SW480 (cell line): ENCODE measurements at places on chromosomes 7 and 10.

GRCh38 chr10:71448146-71448545 is 51.4 kb downstream of the CDH23 start:
- no peak for DNase-seq

DNA sequence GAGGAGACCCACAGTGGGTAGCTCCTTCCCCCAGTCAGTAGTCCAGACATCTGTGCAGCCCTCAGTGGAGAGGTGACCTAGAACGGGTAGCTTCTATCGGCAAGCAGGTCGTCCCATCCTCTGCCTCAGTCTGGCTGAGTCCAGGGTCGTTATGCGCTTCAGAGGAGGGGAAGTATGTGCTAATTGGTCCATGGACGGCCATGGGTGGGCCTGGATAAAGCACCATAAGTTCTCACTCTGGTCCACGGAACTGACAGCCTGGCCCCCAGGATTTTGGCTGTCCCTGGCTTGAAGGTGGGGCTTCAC is 78.6 kb downstream of the HDAC9 start:
- DNase-seq = no peak

DNA sequence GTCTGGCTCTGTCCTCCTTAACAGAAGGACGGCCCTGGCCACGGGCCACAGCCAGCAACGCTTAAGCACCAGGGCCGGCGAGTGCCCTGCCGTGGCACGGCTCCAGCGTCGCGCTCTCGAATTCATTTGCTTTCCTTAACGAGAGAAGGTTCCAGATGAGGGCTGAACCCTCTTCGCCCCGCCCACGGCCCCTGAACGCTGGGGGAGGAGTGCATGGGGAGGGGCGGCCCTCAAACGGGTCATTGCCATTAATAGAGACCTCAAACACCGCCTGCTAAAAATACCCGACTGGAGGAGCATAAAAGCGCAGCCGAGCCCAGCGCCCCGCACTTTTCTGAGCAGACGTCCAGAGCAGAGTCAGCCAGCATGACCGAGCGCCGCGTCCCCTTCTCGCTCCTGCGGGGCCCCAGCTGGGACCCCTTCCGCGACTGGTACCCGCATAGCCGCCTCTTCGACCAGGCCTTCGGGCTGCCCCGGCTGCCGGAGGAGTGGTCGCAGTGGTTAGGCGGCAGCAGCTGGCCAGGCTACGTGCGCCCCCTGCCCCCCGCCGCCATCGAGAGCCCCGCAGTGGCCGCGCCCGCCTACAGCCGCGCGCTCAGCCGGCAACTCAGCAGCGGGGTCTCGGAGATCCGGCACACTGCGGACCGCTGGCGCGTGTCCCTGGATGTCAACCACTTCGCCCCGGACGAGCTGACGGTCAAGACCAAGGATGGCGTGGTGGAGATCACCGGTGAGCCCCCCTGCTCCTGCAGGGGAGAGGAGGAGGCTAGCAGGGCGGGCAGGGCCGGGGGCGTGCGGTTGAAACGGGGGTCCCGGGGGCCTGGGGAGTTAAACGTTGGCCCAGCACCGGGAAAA is at the start of gene HSPB1:
TSS of gene HSPB1 (plus strand) at position 327 of the 855 bp plus-strand sequence. CDS start at position 367, 40 bp downstream.
- DNase-seq = peak; percentile 91

DNA sequence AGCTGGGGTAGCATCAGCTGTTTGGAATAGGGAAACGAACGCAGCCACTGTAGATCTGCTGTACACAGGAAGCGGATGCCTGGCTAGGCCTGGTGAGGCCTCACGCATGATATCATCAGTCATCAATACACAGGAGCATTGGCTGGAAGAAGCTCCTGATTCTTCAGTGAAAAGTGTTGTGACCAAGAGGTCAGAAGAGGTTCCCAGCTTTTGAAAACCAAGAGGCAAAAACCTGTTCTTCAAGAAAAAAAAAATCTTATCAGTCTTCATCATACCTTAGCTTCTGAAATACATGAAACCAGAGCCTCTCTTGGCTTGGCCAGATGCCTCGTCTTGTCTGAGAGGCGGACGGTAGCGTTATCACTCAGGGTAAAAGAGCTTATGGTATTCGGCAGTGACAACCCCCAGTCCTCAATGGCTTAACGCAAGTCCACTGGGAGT is 139.3 kb upstream of the TCF7L2 start:
- no peak for DNase-seq

DNA sequence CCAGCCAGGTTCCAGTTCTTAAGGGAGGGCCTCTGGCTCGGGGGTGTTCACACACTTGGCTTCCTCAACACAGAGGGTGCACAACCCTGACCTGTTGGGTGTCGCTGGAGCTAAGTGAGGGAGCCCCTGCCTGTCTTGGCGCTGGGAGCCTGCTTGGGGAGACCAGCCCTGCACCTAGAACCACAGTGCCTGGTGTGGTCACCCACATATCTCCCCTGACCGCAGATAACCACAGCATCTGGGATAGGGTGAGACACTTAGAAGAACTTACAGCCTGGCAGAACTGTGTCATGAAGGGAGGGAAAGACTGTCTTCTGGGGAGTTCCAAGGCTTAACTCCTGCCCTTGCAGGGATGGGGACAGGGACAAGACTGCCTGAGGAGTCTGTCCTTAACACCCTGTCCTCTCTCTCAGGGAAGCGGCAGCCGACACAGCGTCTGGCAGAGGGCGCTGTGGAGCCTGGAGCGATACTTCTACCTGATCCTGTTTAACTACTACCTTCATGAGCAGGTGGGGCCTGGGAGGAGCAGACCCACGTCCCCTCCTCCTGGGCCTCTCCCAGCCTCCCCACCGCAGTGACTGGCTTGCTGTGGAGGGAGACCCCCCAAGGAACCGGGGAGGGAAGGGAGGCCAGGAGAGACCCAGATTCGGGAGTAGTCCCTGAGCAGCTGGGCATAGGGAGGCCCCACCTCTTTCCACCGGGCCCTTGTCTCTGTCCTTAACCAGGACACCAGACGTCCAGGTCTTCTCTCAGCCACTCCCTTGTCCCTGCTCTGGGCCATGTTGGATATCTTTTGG is 59.0 kb downstream of the PALD1 start:
- DNase-seq = no peak

DNA sequence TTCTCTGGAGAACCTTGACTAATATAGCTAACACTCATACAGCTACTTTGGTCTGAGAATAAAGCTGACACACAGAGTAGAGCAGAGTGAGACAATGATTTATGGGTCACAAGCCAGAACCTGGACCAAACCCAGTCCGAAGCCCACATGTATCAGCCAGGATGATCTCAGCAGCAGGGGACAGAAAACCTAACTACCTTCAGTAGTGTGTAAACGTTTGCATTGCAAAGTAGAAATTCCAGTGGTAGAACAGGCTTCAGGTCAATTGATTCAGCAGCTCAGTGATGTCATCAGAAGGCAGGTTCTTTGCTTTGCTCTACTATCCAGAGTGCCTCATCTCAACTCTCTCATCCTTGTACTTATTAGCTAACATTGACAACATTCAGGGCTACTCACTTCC is 62.5 kb upstream of the PALS2 start:
- DNase-seq = no peak

- no peak for DNase-seq
Measured at GRCh38 chr10:113133497-113134115, 183.6 kb downstream of the TCF7L2 start.

DNA sequence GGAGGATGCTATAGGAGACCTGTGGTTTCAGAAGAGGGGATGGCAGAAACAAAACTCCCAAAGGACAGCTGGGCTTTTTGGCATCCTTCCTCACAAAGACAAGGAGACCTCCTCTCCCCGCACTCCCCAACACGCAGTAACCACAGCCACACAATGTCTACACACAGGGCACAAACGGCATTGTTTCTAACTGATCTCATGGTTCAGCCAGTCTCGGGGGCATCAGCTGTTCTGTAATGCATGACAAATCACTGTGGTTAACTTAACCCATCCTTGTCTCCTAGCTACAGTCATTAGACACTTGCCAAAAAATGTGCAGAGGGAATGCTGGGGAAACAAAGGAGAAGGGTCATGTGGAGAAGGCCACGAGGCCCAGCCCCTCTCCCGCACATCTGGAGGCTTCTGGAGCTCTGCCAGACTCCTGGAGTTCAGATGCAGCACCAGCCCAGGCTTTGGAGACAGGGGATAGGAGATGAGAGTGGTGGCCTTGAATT is 7.6 kb upstream of the ADAMTS14 start:
- DNase-seq = peak; percentile 86

DNA sequence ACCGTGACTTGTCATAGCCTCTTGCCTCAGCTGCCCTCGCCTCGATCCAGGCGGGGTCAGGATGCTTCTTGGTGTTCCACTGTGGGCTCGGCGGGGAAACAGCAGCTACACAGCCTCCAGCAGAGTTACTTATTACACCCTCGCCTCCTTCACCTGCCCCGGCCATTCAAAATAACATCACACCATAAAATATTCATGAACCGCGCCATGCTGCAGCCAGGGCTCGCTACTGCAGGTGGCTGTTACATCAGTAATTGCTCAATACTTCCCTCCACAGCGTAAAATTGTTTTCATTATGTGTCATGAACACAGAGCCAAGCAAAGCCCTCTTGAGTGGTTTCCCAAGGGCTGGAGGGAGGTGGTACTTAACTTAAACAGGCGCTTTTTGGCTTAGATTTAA is 241.5 kb upstream of the SP8 start:
- DNase-seq = peak; percentile 20
